Activated CD4-positive, alpha-beta T cell treated with anti-CD3 and anti-CD28 coated beads, Interleukin-2, amount 50 U/mL, for 48 hours (primary cell): ENCODE measurements at places on chromosomes 7 and 10.

GRCh38 chr7:118764221-118764620 lies 539.7 kb downstream of the ANKRD7 start:
- DNase-seq = no peak

DNA sequence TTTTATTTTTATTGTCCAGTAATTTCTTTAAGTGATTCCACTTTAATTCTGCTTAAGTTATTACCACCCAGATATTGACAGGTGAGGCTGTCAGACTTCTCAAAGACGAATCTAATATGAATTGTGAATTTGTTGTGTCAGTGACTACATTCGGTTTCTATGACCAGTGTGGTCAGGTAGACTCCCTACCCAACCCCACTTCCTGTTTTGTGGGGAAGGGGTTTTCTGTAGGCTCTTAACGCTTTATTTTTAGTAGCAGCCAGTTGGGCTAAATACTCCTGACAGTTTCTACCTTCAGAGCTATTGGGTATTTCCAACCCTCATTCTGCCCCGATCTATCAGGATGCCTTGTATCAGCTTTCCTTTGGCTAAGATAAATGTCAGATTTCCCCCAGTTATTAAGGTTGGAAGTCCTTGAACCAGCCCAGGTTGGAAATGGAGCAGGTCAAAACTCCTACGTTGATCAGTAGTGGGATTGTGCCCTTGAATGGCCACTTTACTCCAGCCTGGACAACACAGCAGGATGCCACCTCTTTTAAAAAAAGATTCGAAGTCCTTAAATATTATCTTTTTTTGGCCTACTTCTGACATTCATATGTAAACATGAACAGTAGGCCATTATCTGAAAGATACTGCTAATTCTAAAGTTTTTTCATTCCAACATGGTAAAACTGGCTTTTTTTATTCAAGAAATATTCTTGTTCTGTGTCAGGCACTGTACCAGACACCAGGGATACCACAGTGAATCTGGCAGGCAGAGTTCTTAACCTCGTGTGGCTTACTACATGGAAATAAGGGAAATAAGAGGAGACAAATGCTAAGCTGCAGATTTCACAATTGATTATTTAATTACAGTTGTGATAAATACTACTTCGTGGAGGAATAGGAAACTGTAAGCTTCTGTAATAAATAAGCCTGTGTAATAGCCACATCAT lies 133.3 kb upstream of the SAMD8 start:
- no peak for DNase-seq

GRCh38 chr7:151805191-151805590 lies 71.7 kb downstream of the PRKAG2 start:
- DNase-seq = no peak

DNA sequence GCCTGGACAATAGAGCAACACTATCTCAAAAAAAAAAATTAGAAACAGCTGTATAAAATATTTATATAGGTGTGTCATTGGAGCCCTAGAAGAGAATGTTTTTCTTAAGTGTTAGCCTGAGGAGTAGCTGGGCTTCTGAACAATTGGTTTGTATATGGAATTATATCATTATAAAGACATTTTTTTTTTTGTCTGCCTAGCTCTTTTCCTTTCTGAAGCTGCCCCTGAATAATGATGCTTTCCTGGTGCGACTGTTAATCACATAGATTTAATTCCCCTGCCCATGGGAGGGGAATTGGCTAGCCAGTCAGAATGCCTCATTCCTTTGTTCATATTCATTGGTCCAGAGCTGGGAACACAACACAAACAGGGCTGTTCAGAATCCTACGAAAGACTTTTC lies 13.9 kb upstream of the ABCC2 start:
- DNase-seq = no peak

DNA sequence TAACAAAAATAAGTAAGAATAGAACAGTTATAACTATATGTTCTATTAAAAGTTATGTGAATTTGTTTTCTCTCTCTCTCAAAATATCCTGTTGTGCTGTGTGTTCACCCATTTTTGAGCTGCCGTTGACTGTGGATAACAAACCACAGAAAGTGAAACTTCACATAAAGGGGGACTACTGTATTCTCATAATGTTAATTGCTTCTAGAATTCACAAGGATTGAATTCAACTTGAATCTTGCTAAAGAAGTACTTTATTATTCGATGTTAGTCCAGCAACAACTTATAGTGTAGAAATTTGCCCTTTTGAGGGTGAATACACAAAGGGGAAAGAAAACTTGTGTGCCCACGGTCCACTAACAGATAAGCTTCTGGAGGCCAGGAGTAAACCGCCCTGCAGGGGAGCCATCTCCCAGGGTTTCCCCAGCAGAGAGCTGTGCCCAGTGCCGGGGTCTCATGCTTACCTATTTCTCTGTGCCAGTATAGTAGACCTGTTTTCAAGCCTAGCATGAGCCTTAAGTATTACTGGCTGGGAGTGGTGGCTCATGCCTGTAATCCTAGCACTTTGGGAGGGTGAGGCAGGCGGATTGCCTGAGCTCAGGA lies 87.1 kb downstream of the KAT6B start:
- DNase-seq = no peak

GRCh38 chr7:123230603-123231002 lies 30.8 kb upstream of the SLC13A1 start:
- no peak for DNase-seq

GRCh38 chr7:76428868-76429805 lies 4.4 kb downstream of the ZP3 start:
- DNase-seq = no peak

GRCh38 chr7:1729773-1730172 lies 59.7 kb downstream of the ELFN1 start:
- no peak for DNase-seq

GRCh38 chr7:26444555-26444954 lies 152.9 kb downstream of the SNX10 start:
- no peak for DNase-seq

DNA sequence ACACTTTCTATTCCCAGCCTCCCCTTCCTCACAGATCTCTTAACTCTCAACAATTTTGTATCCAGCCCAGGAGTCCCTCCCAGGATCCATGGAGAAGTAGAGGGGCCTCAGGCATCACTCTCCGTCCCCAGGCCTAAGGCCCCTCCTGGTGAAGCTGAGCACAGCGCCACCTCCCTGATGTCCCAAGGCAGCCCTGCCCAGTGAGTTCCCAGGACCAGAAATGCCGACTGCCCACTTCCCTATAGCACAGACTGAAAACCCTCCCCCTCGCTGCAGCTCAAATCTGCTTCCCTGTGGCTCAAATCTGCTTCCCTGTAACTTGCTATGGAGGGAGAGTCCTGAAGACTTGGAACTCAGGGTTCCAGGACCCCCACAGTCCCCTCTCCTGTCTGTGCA lies 35.6 kb downstream of the YKT6 start:
- no peak for DNase-seq
